ENCODE measurements at places on chromosomes 13 and 19.

GRCh38 chr13:48125794-48126228 is 30.9 kb upstream of the MED4 start:
- DNase-seq, result no peak

GRCh38 chr13:113816254-113816929 is 47.5 kb downstream of the GAS6 start:
- no peak for DNase-seq

DNA sequence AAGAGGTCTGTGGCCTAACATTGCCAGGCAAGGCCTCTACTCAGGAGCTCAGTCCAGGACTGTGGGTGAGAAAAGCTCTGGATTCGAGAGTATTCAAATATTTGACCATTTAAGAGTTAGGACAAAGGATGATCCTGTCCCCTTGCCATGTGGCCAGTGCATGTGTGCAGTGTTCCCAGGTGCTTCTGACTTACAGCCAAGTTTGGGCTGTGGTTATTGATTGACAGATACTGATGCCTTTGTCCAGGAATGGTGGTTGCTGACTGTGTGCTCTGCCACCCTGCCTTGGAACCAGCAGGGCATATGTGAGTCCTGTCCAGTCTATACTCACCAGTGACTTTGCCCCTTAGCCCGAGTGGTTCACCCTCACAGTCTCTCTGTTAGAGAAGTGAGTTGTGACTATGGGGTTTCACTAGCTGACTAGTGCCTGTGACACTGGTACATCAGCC is 51.9 kb downstream of the GARRE1 start:
- no peak for DNase-seq

DNA sequence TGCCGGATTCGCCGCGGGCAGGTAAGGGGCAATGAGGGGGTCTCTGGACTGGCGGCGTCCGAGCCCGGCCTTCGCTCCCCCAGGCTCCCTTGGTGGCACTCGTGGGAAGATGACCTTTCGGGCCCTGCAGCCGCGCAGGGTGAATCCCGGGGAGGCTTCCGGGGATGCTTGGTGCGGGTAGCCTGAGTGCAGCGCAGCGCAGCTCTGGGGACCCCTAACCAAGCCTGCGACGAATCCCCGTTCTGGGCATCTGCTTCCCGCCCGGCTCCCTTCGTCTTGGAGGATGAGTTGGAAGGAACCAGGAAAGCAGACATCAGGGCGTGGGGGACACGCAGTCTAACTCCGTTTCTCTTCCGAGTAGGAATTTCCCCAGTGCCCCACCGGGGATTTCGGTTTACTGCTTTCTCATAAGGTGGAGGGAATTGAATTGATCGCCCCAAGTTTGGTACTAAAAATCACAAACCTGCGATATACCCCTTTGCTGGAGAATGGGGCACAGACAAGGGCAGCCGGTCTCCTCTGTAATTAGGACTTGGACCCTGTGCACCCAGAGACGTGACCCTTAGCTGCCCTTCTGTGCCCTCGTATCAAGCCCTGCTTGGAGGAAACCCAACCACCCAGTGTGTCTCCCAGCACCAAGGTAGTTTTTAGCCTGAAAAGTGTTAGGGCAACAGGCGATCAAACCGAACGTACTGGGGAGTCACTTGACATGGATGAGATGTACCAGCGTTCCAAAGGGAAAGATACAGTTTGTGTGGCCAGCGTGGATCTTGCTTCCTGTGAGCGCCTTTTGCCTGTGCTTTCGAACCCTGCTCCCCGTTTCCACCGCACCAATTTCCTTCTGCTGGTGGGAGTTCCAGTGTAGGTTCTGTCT is 1.0 kb downstream of the GPC5 start:
- no peak for DNase-seq

DNA sequence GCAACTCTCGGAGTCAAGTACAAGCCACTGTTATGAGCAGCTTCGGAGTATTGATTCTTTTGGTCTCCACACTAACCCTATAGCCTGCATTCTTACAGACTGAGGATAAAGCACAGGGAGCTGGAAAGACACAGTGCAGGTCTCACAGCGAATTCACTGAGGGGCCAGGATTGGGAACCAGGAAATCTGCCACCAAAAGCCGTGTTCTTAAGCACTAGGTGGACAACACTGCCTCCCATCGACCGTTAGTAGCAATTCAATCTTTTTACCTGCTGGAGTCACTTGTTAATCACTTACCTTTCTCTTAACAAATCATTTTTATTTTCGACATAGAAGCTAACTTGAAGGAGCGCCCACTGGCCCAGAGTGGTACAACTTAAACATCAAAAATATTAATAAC is 6.3 kb downstream of the PMIS2 start:
- DNase-seq, result peak; percentile 9

GRCh38 chr13:25874907-25875306 is 176.9 kb downstream of the SHISA2 start:
- peak; percentile 39 for DNase-seq

GRCh38 chr13:110062077-110062776 is 244.7 kb downstream of the COL4A1 start:
- DNase-seq, result no peak

GRCh38 chr13:37277007-37277406 is 171.5 kb upstream of the CSNK1A1L start:
- DNase-seq, result no peak

GRCh38 chr13:43872181-43872580 is 7.4 kb downstream of the CCDC122 start:
- DNase-seq, result no peak

DNA sequence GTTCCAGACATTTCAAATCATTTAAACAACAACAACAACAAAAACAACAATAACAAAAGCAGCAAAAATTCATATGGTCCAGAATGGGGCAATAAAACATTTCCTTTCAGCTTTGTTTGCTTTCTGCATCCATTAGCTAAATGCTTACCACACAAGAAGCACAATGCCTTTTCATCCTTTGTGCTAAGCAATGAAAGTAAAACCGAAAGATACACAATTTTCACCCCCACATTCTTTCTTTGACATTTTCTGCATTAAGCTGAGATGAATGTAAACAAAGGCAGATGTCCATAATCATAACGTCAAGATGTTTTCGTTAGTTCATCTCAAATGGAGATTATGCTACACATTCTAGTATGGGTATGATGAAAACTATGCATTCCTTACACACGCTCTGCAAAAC is 568.5 kb downstream of the SLITRK6 start:
- DNase-seq, result no peak

DNA sequence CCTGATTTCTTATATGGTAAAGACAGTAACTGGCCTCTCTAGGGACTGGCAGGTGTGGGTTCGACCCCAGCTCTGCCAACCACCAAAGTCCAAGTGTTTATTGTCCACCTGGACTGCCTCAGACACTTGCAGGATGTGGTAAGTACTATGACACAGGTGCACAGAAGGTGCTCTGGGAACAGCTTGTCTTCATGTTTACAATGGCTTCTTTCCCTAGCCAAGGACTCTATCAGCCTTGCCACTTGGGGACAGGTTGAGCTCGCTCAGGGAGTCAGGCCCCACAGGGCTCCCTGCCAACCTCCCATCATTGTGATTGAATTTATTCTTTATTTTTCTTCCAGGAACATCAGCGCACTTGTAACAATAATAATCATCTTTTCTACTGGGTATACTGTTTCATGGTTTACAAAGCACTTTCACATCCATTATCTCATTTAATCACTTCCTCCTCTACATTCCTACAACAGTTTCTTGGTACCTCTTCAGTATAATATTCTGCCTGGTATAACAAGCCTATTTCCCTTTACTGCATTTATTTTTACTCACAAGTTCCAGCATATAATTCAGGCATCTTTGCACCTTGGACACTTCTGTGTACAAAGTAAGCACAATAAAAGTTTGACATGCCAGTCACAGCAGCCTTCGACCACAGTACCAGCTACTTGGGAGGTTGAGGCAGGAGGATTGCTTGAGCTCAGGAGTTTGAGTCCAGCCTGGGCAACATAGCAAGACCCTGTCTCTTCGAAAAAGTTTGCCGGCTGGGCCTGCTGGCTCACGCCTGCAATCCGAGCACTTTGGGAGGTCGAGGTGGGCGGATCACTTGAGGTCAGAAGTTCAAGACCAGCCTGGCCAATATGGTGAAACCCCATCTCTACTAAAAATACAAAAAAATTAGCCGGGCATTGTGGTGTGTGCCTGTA is 24.2 kb upstream of the GATAD2A start:
- DNase-seq, result no peak

DNA sequence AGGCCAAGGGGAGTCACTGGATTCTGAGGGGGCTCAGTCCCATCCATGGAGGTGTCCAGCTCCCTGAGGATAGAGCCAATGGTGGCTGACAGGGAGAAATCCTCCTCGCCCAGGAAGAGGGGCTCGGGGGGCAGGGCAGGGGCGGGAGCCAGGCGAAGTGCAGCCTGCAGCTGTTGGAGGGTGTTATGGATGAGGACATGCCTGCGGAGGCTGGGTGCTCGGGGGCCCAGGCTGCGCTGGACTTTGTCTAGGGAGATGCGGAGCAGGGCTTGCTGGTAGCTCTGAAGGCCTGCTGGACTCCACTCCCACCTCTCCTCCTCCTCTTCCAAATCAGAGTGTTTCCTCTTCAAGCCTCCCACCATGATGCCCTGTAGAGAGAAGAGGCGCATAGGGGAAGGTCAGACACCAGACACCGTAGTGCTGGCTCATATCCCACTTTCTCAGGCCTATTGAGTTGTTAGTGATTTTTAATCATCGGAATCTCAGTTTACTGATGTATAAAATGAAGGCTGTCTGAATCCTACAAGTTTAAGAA is 2.3 kb downstream of the SERTAD3 start:
- DNase-seq, result peak; percentile 14

- no peak for DNase-seq
Measured at GRCh38 chr13:111005808-111006505, 91.1 kb upstream of the ANKRD10 start.

- no peak for DNase-seq
Measured at GRCh38 chr19:49710372-49710951, 19.5 kb downstream of the CPT1C start.

GRCh38 chr13:37257706-37258105 is 152.2 kb upstream of the CSNK1A1L start:
- no peak for DNase-seq

GRCh38 chr19:1265615-1266128 is 3.5 kb upstream of the CIRBP start:
- DNase-seq, result peak; percentile 92

DNA sequence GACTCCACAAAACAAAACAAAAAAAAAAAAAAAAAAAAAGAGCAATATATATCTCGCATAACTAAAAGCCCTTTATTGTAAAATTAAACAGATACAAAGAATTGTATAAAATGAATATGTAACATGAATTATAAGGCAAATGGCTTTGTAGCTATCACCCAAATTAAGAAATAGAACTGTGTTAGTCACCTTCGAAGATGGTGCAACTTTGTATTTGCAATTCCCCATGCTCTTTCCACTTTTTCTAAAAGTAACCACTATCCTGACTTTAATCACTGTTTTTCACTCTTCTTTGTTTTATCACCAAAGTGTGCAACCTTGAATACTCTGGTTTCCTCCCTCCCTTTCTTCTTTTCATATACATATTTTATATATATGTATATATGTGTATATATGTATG is 57.1 kb upstream of the HTR2A start:
- peak; percentile 64 for DNase-seq

GRCh38 chr19:6997679-6998445 is 23.4 kb downstream of the MBD3L2B start:
- peak; percentile 91 for DNase-seq

GRCh38 chr19:6333439-6333838 is at the start of gene ACER1:
Gene ACER1, minus strand, starts transcription at chr19:6333612. Its CDS starts 61 bp downstream, at chr19:6333551.
- no peak for DNase-seq

DNA sequence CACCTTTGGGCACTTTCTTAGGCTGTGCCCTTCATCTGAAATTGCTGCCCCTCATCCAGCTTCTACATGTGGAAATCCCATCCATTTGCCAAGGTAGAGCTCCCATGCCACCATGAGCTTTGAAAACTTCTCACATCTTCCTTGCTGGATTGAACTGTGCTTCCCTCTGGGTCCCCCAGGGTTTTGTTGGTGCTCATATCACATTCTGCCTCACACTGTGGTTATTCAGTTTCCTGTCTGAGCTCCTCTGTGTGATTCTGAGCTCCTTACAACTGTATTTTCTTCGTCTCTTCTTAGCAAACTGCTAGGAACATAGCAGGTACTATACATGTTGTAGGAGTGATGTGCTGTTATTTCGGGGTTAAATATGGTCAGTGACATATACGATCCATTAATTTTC is 74.9 kb upstream of the KL start:
- DNase-seq, result no peak

DNA sequence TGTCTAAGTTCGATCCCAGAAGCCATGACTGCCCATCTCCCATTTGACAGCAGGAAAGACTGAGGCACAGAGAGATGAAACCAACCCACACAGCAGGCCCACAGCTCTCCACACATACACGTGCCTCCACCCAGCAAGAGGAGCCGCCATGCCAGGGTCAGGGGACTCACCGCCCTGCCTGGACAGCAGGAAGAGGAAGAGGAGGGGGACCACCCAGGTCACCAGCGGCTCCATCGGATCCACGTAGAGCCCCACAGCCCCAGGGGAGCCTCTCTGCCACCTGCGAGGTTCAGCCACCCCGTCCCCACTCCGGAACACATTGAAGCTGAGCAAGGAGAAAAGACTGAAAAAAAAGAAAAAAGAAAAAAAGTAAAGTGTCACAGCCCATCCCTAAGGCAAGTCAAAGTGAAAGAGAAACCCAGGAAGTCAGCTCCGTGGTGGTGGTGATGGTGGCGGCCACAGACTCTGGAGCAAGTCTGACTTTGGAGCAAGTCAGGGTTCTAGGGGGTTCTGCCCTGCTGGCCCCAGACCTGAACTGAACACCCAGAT is at the start of gene IL12RB1:
Gene IL12RB1, minus strand, starts transcription at position 345 of the 549 bp plus-strand sequence. Its CDS starts 111 bp downstream, at position 234.
- peak; percentile 42 for DNase-seq

- DNase-seq, result no peak
Measured at GRCh38 chr13:111068009-111068350, 47.1 kb upstream of the ARHGEF7 start.

DNA sequence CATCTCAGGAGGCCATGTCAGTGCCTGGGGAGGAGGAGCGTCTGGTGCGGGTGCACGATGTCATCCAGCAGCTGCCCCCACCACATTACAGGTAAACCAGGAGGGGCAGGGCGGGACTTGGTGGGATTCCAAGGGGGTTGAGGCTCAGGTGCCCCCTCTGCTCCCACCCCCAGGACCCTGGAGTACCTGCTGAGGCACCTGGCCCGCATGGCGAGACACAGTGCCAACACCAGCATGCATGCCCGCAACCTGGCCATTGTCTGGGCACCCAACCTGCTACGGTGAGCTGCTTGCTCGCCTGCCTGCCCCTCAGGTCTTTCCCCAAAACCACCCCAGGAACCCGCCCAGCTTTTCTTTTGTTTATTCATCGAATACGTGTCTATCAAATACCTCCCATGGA is 7.2 kb downstream of the ARHGAP33 start:
- DNase-seq, result no peak

DNA sequence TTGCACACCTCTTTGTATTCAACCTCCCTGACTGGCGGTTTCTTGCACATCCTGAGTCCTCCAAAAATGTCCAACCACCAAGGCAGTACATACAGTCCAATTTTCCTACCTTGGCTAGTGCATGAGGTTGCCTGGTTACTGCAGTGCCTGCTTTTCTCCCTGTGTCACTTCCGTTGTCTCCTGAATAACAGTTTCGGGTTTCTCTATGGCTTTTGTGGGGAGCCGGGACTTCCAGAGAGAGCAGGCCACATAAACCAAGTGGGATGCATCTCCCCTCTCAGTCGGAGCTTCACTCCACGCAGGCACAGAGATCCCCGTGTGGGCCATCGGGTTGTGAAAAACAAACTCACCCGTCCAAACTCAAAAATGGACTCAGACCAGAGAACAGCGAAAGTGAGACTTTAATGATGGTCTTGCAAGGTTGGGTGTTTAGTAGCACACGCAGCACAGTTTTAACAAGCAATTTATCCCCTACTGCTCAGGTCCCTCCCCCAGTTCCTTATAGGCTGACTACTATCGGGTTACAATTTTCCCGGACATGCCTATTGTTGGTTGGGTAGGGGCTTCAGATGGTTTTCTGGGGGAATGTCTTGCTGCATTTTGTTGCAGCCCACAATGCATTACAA is 173.1 kb downstream of the POU4F1 start:
- no peak for DNase-seq
